ENCODE measurements at places on chromosomes 6 and 20. TPM values are rescaled to one million over a fixed set of nuclear protein-coding genes. Genes with fewer than 3 reads are reported as not detected.
A peak's percentile ranks its signal among the peaks of the same experiment; 100 is the strongest.

Gene UST
- 8.0 TPM for total RNA-seq

Gene CLDN20
- total RNA-seq: not detected

DNA sequence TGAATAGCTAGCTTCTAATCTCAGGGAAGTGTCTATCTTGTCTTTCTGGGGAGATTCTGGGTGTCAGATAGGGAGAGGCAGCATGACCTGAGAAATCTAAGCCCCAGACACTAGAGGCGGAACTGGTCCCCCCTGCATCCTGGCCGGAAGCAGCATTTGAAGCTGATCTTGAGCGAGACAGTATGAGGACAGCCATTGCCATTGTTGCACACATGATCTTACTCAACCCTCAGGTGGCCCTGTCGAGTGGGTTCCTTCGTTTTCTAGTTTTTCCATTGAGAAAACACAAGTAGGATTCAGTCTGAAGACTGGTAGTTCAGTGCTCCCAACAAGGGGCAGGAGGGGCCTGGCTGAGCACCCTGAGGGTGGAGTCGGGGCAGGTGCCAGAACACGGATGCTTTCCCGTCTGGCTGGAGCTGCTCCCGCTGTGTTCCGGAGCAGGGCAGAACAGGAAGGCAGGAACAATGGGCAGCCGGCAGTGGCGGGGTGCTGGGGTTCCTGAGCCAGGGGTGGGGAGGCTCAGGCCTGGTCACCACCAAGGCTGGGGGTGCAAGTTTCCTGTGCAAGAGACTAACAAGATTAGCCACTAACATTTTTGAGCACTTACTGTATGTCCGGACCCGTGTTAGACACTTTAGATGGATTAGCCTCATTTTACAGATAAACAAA lies 7.9 kb upstream of the SDCBP2 start:
- DNase-seq: peak; percentile 45
- no peak overlapping the region for H3K4me3 ChIP-seq
- H3K4me1 ChIP-seq: peaks cover 9% of the 10 kb centered on the region
- H3K36me3 ChIP-seq: peaks cover 10% of the 10 kb centered on the region

- peaks cover 60% of the 10 kb centered on the region for H3K36me3 ChIP-seq
- no peak overlapping the region for H3K4me3 ChIP-seq
- no peaks in the 10 kb centered on the region for H3K27me3 ChIP-seq
- no peak overlapping the region for H3K27ac ChIP-seq
Observed at GRCh38 chr6:42079941-42080464, 29.7 kb downstream of the TAF8 start.

GRCh38 chr6:147321260-147321659 lies 117.0 kb downstream of the STXBP5 start:
- H3K4me3 ChIP-seq: no peak overlapping the region
- no peaks in the 10 kb centered on the region for H3K4me1 ChIP-seq
- H3K27ac ChIP-seq: no peak overlapping the region
- H3K27me3 ChIP-seq: no peaks in the 10 kb centered on the region

DNA sequence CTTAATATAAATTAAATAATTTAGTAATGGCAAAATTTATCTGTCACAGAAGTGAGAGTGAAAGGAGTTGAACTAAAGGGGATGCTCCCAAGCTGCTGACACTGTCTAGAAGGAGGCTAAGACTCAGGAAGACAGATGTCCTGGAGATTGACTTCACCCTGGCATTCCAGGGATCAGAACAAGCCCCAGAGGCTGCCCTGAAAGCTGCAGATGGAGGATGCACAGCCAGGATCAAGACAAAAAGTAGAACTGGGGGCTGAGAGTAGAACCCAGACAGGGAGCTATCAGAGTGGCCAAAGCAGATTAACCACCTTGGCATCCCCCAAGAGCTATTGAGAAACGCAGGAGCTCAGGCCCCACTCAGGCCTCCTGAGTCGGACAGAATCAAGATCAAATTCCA lies 189.2 kb upstream of the PLCB4 start:
- H3K4me1 ChIP-seq: no peaks in the 10 kb centered on the region
- no peak for DNase-seq
- H3K4me3 ChIP-seq: no peak overlapping the region
- H3K27ac ChIP-seq: no peak overlapping the region
- no peaks in the 10 kb centered on the region for H3K27me3 ChIP-seq

Data from thymus (tissue), 14 donors.